Iris pigment epithelial cell (primary cell): ENCODE measurements at places on chromosomes 13 and 19.
A peak's percentile ranks its signal among the peaks of the same experiment; 100 is the strongest.

GRCh38 chr19:53868892-53869804 lies 1.5 kb downstream of the MYADM start:
- peak; percentile 96 for DNase-seq

DNA sequence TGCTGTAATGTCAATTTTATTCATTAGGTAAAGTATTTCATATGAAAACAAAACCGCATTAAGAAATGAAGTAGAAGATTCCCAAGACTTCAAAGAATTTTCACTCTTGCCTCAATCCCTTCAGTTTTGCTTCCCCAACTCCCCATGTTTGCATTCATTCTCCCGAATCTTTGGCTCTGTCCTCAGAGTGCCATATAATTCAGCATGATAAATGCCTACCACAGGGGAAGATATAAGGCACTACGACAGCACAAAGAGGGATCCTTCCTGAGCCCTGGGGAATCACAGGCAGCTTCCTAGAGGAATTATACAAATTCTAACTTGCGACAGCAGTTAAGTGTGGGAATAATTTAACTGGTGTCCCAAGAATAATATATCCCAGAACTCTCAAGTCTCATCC lies 68.5 kb downstream of the TSC22D1 start:
- no peak for DNase-seq

GRCh38 chr19:18320865-18321733 lies 1.8 kb downstream of the LSM4 start:
- DNase-seq = no peak

GRCh38 chr19:5094768-5095567 lies 126.1 kb downstream of the KDM4B start:
- no peak for DNase-seq

DNA sequence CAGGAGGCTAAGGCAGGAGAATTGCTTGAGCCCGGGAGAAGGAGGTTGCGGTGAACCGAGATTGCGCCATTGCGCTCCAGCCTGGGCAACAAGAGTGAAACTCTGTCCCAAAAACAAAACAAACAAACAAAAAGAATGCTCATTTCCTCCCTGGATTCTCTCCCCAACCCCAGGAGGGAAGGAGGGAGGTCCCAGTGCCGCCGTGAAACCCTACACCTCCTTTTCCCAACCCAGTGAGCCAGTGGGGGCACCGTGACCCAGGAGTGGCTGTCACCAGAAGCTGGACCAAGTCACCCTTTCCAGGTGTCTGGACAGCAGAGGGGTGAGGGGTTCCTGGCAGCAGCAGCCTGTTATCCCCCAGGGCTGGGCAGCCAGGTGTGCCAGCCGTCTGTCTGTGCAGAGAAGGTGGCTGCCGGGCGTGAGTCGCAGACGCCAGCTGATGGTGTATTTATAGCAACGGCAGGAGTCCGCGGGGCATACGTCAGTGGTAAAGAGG lies 23.5 kb downstream of the NFIC start:
- peak; percentile 68 for DNase-seq

GRCh38 chr19:35216833-35217648 lies 11.5 kb downstream of the FAM187B start:
- DNase-seq = no peak

DNA sequence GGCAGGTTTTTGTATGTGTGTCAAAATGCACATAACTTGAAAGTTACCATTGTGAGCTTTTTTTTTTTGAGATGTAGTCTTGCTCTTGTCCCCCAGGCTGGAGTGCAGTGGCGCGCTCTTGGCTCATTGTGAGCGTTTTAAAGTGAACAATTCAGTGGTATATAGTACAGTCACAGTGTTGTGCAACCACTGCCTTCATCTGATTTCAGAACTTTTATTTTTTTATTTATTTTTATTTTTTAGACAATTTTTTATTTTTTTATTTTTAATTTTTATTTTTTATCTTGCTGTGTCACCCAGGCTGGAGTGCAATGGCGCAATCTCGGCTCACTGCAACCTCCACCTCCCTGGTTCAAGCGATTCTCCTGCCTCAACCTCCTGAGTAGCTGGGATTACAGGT lies 15.0 kb downstream of the SLC25A42 start:
- peak; percentile 37 for DNase-seq

- peak; percentile 50 for DNase-seq
Measured at GRCh38 chr19:40549007-40549708, 27.5 kb upstream of the SHKBP1 start.

DNA sequence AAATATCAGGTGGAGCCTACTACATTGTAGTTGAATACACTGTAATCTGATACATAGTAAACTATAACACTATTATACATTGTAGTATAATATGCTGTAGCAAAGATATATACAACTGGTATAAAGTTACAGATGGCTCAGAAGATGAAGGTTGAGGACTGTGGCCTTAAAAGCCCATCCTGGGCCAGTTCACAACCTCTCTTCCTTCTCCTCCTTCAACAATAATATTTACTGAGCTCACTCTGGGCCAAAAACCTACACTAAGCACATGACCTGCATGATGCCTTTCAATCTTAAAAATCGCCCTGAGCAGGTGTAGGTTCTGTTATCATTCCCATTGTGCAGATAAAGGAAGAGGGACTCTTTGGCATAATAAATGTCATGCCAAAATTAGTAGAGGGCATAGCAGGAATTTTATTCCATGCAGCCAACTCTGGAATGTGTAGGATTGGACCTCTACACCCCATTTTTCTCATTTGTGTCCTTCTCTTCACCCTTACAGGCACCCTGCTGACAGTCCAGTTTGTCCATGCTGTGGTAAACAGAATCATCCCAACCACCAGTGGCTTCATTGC lies 14.6 kb upstream of the SIN3B start:
- DNase-seq = peak; percentile 53

DNA sequence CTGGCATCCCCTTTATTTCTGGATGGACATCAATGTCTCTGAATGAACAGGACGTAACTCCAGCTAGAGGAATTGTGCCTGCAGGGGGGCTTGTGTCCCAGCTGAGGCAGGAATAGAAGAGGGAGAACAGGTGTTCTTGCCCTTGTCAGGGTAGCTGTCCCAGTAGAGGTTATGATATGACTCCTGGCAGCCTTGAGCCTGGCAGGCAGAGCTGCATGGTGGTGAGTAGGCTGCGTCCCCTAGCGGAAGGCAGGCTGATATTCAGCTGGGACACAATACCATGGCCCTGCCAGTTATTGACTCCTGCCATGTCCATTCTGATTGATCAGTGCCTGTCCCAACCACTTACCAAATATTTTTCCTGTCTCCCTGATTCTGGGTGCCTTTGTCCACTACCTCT lies 197.2 kb downstream of the RAP2A start:
- DNase-seq = no peak

GRCh38 chr13:108813587-108814170 lies 184.3 kb downstream of the MYO16 start:
- DNase-seq = no peak

GRCh38 chr13:74064805-74065312 lies 69.3 kb downstream of the KLF12 start:
- DNase-seq = no peak
